Natural killer cell (primary cell): ENCODE measurements at places on chromosomes 2 and 18. TPM values are rescaled to one million over a fixed set of nuclear protein-coding genes. Genes with fewer than 3 reads are reported as not detected.
A peak's percentile ranks its signal among the peaks of the same experiment; 100 is the strongest.

DNA sequence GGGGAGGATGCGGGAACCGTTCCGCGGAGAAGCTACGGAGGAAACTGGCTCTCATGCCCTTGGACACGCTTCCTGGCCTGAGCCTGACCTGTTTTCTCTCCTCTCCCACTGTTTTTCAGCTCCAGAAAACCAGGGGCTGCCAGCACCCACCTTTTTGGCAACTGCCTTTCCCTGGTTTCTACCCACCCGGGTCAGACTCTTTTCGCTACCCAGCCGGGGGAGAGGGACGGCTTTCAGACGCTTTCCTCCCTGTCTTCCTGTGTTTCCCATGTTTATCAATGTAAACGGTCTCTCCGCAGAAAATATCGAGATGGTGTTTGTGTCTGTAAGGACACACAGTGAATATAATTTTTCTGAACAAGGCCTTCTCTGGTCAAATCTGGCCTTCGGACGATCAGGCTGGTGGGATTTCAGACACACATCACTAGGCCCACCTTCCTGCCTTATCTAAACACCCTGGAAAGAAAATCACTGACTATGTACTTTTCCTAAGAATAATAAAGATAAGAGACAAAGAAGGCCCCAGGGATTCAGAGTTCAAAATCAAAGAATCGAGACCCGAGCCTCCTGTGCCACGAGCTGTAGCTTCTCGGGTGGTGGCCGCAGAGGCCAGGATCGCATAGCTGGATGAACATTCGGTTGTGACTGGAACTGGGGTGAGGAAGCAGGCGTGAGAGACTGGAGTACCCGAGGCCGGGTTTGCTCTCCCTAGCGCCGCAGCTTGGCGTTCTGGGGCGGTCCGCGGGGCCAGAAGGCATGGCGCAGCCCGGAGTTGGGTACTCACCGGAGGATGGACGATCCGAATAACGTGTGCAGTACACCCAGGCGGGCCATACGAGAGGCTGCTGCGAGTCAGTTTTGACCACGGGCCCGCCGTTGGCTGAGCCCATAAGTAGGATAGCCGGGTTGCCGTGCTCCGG is 1.7 kb downstream of the EN1 start:
- no peak for DNase-seq

GRCh38 chr2:12665334-12665733 is 51.4 kb upstream of the TRIB2 start:
- DNase-seq, result no peak

DNA sequence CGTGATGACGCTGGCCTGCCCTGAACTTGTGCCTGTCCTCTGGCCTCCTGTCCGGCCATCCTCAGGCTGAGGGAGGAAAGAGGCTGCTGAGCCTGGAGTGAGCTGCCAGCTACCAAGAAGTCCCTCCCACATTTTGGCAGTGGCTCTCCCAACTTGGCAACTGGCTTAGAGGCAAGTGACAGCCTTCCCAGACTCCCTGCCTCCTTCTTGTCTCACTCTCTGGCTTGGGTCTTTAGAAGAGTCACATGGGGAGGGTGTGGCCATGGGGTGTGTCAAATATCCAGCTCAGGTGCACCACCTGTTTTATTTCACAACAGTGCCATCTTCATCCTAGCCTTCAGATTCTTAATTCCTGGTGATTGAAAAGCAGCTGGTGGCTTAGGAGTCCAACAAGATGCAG is 222.9 kb downstream of the PRKCE start:
- no peak for DNase-seq

- no peak for DNase-seq
Observed at GRCh38 chr18:50138181-50139064, 56.5 kb downstream of the MYO5B start.

DNA sequence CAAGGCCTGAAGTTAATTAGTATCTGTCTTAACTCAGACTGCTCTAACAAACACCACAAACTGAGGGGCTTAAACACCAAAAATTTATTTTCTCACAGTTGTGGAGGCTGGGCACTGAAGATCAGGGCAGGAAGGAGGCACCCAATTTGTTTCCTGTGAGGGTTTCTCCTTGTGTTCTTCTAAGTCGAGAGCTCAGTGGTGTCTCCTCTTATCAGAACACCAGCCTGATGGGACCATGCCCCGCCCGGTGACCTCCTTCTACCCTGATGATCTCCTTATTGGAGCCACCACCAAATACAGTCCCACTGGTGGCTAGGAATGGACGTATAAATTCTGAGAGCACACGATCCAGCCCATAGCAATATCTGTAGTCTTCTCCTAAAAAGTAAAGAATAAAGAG is 20.5 kb downstream of the TMEM18 start:
- DNase-seq, result peak; percentile 32

- no peak for DNase-seq
Observed at GRCh38 chr2:98180456-98180855, 93.5 kb downstream of the VWA3B start.

- no peak for DNase-seq
Observed at GRCh38 chr2:207791579-207792243, 22.0 kb upstream of the FZD5 start.

GRCh38 chr2:74441170-74441689 is 507 bp downstream of the RTKN start:
- no peak for DNase-seq

HOXD9 gene
- total RNA-seq, result not detected

- DNase-seq, result no peak
Observed at GRCh38 chr18:72867746-72868584, at the start of gene NETO1. NETO1 (minus strand) TSS chr18:72867987; CDS start chr18:72867291, 696 bp downstream.

GRCh38 chr2:20771299-20771698 is 51.6 kb downstream of the LDAH start:
- DNase-seq, result no peak

DNA sequence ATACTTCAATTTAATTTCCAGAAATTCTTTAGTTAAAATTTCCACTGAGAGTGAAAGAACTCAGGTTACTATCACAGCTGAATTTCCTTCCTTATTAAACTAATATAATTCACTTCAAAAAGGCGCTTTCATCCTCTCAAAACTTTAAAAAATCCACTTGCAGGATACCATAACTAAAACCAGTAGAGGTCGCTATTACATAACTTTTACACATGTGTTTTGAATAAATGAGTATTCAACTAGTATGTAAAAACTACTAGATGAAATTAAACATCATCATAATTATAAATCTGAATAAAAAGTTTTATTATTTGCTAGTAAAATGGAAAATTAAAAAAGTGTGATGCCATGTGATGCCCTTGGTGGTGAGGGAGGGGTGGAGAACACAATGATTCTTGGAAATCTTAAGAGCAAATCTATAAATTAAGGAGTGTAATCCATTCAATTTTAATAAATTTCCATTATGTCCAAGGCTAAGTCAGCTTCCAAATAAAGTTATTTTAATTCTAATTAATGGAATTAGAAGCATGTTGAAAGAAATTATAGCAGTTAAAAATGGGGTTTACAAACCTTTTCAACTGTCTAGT is 61.4 kb downstream of the SOS1 start:
- peak; percentile 77 for DNase-seq

GRCh38 chr2:4278392-4278791 is 575.0 kb downstream of the DCDC2C start:
- no peak for DNase-seq

- DNase-seq, result no peak
Observed at GRCh38 chr2:148981324-148981723, 57.2 kb upstream of the LYPD6B start.

GRCh38 chr2:15201009-15201408 is 360.1 kb downstream of the NBAS start:
- no peak for DNase-seq

DNA sequence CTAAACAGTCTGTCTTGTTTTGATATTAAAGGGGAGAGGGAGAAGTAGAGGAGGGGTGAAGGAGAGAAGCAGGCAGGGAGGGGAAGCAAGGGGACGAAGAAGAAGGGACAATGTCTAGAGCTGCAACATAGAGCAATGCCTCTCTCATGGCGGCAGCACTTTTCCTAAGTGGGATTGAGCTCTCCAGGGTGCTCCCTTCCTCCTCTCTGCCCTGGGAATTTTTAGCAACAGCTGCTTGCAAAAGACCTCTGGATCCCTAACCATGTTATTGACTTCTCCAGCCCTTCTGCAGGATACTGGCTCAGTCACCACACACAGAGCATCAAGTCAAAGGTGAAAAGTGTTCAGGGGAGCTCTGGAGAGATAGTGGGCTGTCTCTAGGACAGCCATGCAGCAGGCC is 734.9 kb downstream of the EPHA4 start:
- no peak for DNase-seq

DNA sequence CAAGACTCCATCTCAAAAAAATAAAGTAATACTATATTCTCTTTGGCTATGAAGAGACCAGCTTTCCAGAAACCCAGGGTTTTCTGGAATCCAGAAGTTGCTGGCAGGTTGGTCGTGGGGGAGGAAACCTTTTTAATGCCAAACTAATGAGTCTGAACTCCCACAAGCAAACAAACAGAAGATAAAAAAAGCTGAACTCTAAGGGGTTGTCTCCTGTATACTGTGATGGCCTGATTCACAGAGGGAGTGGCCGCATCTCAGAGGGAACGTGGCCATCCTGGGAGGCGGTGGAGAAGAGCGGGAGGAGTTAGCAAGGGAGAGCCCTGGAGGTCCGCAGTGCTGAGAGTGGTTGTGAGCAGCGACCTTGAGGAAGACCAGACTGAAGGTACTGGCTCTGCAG is 36.1 kb downstream of the LIMS1 start:
- DNase-seq, result no peak

GRCh38 chr2:68387408-68388350 is 22.6 kb downstream of the PLEK start:
- no peak for DNase-seq

- no peak for DNase-seq
Observed at GRCh38 chr2:120226316-120226715, 3.1 kb upstream of the TMEM185B start.

- DNase-seq, result no peak
Observed at GRCh38 chr2:20525041-20526035, 78.5 kb downstream of the RHOB start.

PLB1 gene
- total RNA-seq, result 1.9 TPM

DNA sequence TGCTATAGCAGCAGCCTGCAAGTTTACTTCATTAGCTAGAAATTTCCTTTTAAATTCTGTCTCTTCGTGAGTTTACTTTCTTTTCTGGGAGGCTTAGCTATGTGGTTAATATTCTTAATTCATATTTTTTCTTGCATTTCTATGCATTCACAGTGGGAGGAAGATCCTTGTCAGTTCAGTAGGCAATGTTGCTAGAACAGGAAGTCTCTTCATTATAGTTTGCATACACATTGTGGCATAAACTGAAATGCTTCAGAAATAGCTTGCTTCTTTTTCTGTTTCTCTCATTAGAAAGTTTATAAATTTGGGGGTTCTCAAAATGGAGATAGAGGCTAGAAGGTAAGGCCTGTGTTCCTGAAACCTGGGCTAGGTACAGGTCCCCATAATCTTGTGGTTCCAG is 8.1 kb upstream of the ARHGAP15 start:
- no peak for DNase-seq

DNA sequence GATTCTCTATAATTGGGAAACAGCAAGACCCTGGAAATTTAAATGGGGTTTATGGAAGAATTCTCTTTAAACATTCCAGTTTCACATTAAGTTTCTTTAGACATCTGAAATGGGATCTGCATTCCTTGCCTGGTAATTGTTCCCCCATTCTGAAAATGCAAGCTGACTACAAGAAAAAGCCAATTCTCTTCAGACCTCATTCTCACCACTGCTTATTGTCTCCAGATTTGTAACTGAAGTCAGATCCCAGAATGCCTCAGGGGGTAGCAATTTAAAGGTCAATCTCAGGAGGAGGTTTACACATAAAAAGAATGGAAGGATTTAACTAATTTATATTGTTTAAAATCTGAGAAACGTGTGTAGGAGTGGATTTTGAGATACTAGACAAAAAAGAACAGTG is 41.2 kb downstream of the COL3A1 start:
- no peak for DNase-seq

DNA sequence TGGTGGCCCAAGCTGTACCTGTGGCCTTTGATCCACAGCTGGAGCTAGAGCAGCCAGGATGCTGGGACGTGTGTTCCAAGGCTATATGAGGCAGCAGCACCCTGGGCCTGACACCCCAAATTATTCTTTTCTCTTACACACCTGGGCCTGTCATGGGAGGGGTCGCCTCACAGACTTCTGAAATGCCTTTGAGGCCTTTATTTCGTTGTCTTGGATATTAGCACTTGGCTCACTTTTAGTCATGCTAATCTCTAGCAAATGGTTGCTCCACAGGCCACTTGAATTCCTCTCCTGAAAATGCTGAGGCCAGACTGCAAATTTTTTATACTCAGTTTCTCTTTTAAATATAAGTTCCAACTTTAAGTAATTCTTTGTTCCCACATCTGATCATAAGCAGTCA is 22.0 kb upstream of the IL1R2 start:
- DNase-seq, result no peak

CD28 gene
- total RNA-seq, result 0.54 TPM

DNA sequence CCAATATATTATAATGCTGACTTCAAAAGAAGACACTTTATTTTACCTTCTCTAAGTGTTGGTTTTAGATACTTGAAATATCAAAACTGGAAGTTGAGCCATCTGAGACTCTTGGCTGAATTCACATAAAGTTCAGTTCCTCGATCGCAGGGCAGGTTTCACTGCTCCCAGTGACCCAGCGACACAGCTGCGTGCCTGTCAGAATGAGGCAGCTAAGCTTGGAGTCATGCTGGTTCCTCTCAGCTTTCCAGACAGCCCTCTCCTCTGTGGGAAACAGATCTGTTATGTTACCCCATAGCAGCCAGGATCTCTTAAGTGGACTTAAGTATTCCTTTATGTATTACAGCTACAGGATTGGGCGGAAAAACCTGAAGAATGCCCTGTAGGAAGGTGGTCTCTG is 142.8 kb upstream of the ALPP start:
- DNase-seq, result no peak

PRSS56 gene
- total RNA-seq, result not detected

- no peak for DNase-seq
Observed at GRCh38 chr2:17752246-17752645, 1.4 kb downstream of the SMC6 start.

GRCh38 chr2:25976983-25977741 is 5.1 kb downstream of the KIF3C start:
- DNase-seq, result no peak

PLEKHH2 gene
- total RNA-seq, result 0.19 TPM

DNA sequence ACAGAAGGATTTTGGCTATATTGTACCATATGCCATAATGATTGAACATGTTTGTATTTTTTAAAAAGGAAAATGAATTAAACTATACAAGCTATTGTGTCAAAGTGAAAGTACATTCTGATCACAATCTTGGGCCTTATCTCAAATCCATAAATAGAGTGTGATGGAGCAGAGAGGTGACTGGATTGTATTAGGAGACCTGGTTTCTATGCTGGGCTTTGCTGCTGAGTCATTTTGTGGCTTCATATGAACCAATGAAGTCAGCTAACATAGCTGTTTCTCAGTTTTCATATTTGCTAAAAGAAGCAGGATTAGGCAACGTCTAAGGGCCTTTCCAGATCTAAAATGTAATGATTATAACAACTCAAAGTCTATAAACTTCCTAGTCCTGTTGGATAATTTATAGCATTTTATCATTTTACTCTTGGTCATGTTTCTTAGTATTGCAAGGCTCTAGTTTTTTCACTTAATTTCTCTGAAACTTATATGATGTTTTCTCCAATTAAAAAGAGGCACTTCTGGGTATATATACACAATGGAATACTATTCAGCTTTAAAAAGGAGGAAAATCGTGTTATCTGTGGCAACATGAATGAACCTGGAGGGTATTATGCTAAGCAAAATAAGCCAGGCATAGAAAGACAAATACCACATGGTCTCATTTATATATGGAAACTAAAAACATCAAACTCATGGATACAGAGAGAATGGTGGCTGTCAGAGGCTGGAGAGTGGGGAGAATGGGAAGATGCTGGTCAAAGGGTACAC is 112.3 kb downstream of the MEP1B start:
- DNase-seq, result no peak

- no peak for DNase-seq
Observed at GRCh38 chr2:30583204-30583749, 136.2 kb downstream of the LCLAT1 start.

AGBL5 gene
- total RNA-seq, result 12.0 TPM
